Omental fat pad (tissue), 4 donors: ENCODE measurements at places on chromosomes 1 and 21. TPM values are rescaled to one million over a fixed set of nuclear protein-coding genes. Genes with fewer than 3 reads are reported as not detected.

DNA sequence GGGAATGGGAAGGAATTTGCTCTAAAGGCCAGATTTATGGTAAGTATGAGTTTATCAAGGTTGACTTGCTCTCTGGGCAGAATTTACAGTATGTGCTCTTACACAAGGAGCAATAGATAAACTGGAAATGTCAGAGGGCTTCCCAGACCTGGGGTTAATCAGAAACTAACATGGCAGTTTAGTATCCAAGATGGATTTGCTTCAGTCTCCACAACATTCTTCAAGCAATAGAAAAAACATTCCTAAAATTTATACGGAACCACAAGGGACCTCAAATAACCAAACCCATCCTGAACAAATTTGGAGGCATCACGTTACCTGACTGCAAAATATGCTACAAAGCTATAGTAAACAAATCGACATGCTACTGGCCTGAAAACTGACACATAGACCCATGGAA is 606.7 kb upstream of the CHRM3 start:
- DNase-seq: no peak

DNA sequence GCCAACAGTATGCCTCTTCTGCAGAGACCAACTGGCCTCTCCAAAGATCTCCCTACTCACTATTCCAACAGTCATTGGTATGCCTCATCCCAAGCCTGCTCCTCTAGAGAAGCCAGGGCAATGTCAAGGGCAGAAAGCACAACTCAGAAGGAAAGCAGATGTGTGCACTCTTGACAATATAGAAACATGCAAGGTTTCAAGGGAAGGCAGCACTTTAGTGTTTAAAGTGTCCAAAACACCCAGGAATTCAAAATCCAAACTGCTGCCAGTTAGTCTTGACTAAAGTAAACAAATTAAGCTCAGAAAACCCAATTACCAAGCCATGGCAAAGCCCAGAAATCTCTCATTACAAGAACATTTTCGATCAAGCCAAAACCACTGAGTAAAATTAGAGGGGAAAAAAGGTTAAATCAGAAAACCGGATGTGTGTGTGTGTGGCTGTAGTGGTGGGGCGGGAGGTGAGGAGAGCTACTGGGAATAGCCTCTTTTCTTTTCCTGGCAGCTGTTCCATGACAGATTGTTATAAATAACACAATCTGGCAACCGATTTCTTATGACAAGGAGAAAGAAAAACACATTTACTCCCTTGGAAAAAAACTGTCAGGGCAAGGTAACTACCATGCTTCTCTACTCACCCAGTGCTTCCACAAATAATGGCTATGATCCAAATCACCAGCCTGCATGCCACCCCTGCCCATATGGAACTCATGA is 39.2 kb downstream of the EIF2B3 start:
- DNase-seq: no peak

DNA sequence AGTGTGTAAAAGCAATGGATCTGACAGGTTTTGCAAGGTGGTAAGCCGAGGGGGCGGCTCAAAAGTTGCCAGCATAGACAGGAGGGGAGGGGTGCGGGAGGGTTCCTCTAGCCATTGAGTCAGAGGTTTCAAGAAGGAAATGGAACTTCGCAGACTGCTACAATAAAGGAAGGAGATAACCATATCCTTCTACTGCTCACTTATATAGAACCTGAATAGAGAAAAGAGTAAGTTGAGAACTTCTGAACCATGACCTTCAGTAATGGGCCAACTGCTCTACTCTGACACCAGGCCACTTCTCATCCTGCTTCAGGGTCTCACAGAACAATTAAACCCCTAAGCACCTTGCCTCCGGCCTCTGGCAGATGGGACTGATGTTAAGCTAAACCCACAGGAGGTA is 26.3 kb upstream of the BCAR3 start:
- DNase-seq: no peak

GRCh38 chr1:221948459-221948858 is 206.6 kb upstream of the DUSP10 start:
- no peak for DNase-seq

DNA sequence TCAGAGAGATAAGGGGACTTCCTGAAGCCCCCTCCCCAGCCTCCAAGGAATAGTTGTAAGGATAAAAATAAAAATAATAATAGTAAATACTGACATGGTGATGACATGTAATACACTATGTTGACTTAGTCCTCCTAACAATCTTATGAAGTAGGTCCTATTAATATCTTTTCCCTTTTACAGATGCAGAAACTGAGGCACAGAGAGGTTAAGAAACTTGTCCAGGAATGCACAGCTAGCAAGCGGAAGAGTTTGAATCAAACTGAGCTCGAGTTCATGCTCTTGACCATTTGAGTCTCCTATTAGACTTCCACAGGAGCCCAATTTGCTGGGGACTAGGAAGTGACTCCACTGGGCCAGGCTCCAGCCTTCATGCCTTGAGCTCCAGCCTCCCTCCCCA is 194.8 kb downstream of the GRIK3 start:
- DNase-seq: no peak

GRCh38 chr1:87120779-87121178 is 206.3 kb downstream of the HS2ST1 start:
- DNase-seq: no peak

GRCh38 chr1:214438075-214438474 is 113.3 kb downstream of the PTPN14 start:
- no peak for DNase-seq

DNA sequence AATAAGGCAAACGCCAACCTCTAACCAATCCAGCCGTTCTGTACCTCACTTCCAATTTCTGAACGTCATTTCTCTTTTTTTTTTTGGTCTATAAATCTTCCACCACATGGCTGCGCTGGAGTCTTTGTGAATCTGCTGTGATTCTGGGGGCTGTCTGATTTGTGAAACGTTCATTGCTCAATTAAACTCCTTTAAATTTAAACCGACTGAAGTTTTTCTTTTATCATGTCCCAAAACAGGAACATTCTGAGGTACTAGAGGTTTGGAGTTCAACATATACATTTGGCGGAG is 65.5 kb upstream of the BACH1 start:
- no peak for DNase-seq

DNA sequence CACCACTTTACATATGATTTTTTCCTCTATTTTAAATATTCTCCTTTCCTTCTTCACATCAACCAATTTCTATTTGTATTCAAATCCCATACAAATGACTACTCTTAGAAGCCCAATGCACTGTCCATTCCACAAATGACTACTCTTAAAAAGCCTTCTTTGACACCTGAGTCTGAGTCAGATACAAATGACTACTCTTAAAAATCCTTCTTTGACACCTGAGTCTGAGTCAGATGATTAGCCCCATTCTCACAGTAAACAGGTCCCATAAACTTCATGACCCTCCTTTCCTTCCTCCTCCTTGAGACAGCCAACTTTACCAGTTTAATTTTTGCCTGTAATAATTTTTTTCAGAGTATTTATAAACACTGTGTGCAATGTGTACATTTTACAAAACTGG is 231.3 kb upstream of the USP25 start:
- no peak for DNase-seq

GRCh38 chr1:167198518-167199133 is 22.1 kb upstream of the POU2F1 start:
- no peak for DNase-seq

GRCh38 chr1:38615680-38616079 is 243.9 kb downstream of the RRAGC start:
- no peak for DNase-seq

Gene LGR6
- 0.32 TPM for total RNA-seq

Gene SELP
- 8.2 TPM for total RNA-seq

- DNase-seq: no peak
Measured at GRCh38 chr1:205250699-205251098, 23.0 kb downstream of the TMCC2 start.

DNA sequence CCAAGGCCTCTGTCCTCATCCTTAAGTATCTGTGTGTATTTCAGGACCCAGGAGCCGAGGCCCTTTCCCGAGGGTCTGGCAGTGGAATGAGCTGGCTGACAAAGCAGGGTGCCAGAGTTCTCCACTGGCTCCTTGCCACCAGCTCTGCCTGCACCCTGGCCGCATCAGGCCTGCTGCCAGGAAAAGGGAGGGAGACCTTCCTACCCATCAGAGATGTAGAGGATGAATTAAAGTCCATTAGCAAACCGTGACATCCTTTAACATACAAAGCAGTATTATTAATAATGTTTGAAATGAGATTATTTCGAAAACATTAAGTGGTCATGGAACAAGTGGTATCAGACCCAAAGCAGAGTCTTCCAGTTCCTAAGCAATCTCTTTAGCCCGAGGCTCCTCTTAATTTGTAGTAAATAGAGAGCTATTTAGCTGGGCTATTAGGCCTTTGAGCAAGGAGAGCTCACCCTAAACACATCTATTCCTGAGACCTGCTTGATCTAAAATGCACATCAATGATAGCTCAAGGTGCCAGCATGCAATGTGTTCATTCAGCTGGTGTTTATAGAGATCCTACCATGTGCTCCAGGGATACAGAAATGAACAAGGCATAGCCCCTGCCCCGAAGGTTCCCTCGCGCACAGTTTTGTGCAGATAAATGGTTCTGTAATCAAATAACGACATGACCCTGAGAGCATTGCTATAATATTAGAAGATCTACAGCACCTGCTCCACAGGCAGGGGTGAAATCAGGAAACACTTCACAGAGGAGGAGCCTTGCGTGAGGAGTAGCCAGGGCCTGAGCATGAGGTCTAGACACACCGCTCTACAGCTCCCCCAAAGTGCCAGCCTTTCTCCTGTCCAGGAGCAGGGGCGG is 44.0 kb downstream of the FAM163A start:
- DNase-seq: no peak

DNA sequence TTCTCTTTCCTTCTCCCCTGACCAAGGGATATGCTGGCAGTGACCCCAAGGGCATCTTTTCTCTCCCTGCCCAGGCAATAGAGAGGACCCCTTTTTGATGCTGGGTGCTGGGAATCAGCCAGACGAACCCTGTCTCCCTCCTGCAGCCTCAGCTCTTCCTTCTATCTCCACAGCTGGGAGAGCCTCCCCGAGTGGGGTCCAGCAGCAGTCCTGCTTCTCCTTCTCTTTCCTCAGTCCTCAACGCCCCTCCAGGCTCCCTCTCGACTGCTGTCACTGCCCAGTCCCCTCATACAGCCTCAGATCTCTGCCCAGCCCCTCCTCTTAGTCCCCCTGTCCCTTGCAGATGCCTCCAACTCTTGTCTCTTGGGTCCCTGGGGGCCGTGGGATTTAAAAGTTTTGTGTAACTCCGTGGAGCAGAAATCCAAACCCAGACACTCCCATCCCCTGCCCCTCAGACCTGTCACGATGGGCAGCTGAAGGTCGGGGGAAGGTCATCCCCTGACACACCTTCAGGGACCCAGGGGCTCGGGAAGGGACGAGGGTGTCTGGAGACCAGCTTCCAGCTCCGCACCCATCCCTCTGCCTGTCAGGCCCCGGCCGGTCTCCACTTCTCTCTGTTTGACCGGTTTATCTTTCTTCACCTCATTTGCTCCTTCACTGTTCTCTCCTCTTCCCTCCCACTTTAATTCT is 5.8 kb upstream of the ETV3L start:
- DNase-seq: no peak

- DNase-seq: no peak
Measured at GRCh38 chr1:224623743-224624333, 7.7 kb downstream of the CNIH3 start.

- no peak for DNase-seq
Measured at GRCh38 chr1:94872771-94873495, 52.8 kb downstream of the SLC44A3 start.

Gene UBL4B
- not detected for total RNA-seq
